ENCODE measurements at places on chromosomes 11 and 22. TPM values are rescaled to one million over a fixed set of nuclear protein-coding genes. Genes with fewer than 3 reads are reported as not detected.

Gene RAB30
- 15.4 TPM for total RNA-seq

Gene TCP11L1
- total RNA-seq: 25.0 TPM

Gene MDK
- 821 TPM for total RNA-seq

Gene LDHAL6A
- not detected for total RNA-seq

Gene LAYN
- total RNA-seq: 4.4 TPM

Gene MUC6
- total RNA-seq: not detected

Gene ZBTB16
- 36.6 TPM for total RNA-seq

Gene GLYAT
- total RNA-seq: not detected

Gene C11orf58
- 187 TPM for total RNA-seq

Gene RAG2
- total RNA-seq: not detected

Gene POU2AF3
- total RNA-seq: 0.32 TPM

Gene VPREB3
- total RNA-seq: not detected

Gene FADD
- total RNA-seq: 29.2 TPM

Gene KCNK7
- 1.0 TPM for total RNA-seq

Gene IL18
- not detected for total RNA-seq
